Activated CD8-positive, alpha-beta memory T cell treated with anti-CD3 and anti-CD28 coated beads for 1 hour (primary cell): ENCODE measurements at places on chromosomes 2 and 18.

DNA sequence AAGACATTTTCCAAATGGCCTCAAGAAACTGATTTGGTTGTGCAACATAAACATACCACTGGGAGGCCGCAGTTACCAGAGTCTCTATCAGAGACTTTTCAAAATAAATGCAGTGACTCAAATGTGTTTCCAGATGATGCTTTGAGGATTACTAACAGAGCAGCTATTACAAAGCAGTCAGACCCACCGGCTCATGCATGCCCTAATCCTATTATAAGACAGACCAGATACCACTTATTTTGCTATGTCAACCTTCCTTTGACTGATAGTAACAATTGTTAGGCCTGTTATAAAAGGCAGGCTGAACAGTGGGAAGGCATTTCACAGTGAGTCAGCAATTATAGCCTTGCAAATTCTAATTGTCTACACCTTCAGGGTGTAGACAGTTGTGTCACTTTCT lies 217.7 kb downstream of the LRRTM1 start:
- DNase-seq: no peak

DNA sequence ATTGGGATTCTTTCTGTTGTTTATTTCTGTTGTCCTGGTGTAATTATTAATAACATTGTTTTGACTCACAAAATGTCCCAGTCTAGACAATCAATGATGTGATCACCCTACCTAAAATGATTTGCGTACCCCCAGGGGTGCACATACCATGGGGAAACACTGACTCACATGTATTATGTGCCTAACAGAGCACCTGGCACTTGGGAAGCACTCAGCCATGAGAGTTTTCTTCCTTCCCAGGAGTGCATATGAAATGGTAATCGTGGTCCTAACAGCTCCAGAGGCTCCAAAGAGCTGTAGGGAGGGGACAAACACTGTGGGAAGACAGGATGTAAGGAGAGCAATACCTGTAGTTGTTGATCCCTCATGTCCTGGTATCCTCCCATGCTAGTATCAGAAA lies 187.8 kb upstream of the ERBB4 start:
- DNase-seq: no peak

DNA sequence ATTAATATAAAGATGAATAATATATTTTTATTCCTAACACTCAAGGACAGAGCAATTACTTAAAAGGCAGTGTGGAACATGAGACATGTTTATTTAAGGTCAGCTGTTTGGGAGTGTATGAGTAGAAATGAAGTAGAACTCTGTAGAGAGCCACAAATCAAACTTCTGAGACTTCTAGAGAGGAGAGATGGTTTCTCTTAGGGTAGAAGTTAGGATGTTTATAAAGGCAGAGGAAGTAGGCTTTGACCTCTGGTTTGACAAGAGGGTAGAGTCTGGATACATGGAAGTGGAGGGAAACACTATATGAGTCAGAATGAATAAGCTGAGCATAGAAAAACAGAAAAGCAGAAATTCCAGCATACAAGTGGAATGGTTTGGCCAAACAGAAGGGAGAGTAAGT lies 262.1 kb upstream of the KLHL14 start:
- no peak for DNase-seq

- DNase-seq: no peak
These were observed 8.2 kb downstream of the CNNM3 start for GRCh38 chr2:96824079-96824870.

GRCh38 chr18:78510636-78511035 lies 469.0 kb upstream of the SALL3 start:
- no peak for DNase-seq

DNA sequence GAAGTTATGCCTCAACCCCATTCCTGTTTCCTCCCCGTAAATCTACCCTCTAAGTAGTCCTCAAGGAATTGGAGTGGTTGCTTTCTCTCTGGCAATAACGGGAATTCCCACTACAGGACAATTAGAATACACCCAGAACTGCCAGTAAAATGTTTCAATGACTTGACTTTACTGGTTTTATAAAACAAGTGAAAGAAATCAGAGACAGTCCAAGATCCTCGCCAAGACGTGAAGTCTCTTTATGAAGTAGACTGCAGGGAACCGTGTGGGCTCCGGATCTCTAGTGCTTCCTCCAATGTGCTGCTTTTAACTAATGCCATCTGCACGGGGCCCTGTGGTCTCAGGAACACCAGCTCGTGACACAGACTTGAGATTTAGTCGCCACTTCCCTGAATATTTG lies 101.4 kb downstream of the CPO start:
- no peak for DNase-seq

- DNase-seq: no peak
These were observed 26.4 kb downstream of the SLC66A2 start for GRCh38 chr18:79924814-79925731.

- DNase-seq: no peak
These were observed 15.5 kb upstream of the SIX2 start for GRCh38 chr2:45024600-45025291.

DNA sequence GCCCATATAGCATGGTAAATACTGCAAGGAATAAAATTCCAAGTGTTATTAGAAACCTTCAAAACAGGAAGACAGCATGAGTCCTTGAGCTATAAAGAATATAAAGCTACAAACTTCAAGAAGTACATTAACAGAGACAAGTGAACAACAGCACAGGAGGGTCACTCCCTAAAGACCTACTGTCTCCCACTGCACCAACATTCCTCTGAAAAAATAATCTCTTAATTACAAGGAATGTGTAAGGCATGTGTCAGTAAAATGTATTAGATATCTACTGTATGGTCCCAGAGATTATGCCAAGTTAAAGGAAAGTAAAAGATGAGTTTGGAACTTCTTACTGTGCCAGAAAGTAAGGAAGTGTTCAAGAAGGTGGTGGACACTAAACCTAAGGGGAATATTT lies 29.9 kb downstream of the SUMO1 start:
- no peak for DNase-seq

GRCh38 chr2:174326161-174327020 lies 8.4 kb upstream of the SP9 start:
- no peak for DNase-seq
